ENCODE measurements at places on chromosomes 7 and 10.

- DNase-seq, result no peak
Observed at GRCh38 chr10:14365266-14365665, 34.5 kb upstream of the FRMD4A start.

DNA sequence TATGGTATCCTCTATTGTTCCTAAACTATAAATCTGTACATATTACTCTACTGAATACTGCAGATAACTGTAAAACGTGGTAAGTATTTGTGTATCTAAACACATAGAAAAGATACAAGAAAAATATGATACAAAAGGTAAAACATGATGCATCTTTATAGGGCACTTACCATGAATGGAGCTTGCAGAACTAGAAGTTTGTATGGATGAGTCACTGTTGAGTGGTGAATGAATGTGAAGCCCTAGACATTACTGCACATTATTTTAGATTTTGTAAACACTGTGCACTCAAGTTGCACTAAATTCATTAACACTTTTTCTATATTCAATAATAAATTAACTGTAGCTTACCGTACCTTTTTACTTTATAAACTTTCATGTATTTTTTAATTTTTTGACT lies 357.5 kb downstream of the ZWINT start:
- no peak for DNase-seq

- DNase-seq, result no peak
Observed at GRCh38 chr7:127953423-127954356, 77.5 kb downstream of the LRRC4 start.

DNA sequence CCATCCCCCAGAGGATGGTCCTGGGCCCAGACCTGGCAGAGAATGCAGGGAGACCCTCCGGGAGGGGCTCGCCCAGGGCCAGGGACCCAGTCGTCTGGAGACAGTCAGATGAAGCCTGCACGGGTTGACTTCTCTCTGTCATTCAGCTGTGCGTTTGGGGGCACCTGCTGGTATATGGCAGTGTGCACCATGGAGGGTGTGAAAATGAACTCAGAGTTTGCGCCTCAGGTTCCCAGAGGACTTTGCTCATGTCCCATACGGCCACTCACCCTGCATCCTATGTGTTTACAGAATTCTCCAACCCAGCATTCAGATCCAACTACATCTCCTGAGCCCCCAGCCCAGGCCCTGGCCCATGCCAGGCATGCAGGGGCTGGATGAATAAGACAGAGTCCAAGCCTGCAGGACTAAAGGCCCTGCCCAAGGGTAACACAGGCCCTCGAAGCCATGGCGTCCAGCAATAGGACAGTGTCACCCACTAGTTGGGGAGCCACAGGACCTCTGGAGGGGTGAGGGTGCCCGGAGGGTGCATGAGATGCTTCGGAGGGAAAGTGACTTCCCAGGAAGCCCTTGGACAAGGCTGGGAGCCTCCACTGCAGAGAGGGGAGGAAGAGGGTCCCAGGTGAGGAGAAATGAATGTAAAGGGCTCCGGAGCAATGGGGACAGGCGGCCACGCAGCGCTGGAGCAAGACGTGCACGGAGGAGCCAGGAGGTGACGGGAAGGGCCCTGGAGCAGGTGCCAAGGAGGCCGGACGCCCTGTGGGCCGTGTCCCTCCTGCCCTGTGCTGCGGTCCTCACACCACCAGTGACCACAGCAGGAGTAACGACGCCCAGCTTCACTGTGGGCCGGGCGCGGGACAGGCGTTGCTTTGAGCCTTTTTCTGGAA lies 36.3 kb downstream of the CALML3 start:
- DNase-seq, result no peak

GRCh38 chr10:21889477-21890275 lies 113.9 kb downstream of the DNAJC1 start:
- no peak for DNase-seq

DNA sequence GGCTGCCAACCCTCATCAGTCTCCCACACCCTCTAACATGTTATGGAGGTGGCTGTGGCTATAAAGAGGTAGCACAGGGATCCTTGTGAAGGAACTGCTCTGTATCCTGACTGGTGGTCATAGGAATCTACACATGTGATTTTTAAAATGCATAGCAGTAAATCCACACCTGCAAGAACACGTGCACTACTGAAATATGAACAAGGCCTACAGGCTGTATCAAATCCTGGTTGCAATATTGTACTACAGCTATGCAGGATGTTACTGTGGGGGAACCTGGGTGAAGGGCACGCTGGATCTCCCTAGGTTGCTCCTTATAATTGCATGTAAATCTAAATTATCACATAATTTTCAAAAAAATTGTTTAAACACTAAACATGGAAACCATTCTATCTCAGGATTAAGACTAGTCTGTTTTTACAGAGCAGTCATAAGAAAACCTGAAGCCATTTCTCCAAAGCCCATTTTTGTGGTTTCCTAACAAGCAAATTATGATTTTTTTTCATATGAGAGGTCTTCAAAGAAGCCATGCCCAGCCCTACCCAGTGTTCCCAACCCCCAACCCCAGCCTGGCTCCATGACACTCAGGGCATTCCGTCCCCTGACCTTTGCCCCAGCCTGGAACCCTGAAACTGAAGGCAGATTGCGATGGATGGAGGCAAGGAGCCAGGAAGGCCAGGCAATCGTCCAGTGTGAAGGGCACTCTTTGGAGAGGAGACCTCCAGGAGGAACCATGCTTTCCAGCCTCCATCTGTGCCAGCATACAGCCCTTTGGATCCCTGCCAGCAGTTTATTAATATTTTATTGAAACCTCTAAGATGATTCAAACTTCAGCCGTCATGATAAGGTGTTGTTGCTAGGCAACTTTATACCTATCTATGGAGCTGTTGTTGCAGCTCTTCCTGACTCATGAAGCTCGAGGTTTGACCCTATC lies 161.0 kb downstream of the GRID1 start:
- DNase-seq, result no peak

DNA sequence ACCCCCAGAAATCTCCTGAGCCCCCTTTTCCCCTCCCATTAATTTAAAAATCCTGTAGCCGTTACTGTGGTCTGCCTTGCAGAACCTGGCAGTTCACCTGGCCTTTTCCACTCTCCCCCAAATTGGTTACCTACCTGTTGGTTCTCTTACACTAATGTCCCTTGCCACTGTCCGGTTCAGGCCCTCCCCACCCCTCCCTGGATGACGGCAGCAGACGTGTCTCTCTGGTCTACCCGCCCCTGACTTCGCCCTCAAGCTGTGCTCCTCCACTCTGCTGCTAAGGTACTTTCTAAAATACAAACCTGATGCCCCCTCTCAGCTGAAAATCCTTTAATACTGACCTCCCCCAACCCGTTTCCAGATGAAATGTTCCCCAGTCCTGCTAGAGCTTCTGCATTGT lies 15.6 kb upstream of the SH3PXD2A start:
- DNase-seq, result no peak

GRCh38 chr10:110214371-110214826 lies 7.0 kb downstream of the MXI1 start:
- DNase-seq, result no peak

DNA sequence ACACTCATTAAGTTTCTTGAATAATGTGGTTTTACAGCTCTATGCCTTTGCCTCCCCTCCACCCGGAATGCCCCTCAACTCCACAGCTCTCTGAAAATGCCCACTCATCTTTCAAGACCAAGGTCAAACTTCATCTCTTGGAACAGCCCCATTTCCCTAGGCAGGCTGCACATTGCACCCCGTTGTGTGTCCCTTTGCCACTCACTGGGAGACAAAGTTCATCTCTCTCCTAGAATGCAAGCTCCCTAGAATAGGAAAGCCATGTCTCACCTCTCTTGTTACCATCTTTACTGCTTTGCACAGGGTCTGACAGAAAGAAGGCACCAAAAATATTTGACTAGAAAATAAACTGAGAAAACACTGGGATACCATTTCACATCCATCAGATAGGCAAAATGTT lies 33.3 kb downstream of the UBE2H start:
- DNase-seq, result no peak

- no peak for DNase-seq
Observed at GRCh38 chr10:30736685-30737232, 107.2 kb upstream of the LYZL2 start.

GRCh38 chr7:26073041-26073440 lies 79.0 kb upstream of the NFE2L3 start:
- no peak for DNase-seq

GRCh38 chr10:116596062-116596461 lies 5.3 kb downstream of the PNLIPRP1 start:
- no peak for DNase-seq

DNA sequence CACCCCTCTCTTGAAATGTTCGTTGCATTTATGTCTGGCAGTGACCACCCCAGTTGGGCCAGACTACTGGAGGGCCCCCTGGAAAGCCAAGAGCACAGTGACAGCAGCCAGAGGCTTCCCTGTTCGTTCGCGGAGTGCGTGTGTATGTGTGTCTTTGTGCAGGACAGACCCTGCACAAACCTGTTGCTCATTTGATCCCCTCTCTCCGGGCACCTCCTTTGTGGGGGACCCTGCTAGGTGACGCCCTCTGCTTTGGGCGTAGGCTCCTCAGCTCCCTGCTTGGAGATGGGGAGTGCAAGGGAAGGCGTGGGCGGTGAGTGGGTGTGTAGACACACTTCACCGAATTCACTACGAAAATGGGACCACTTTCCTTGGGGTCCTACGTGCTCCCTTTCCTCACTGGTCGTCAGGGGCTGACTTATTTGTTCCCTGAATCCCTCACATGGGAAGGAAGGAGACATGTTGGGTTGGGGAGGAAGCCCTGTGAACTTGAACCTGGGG lies 38.7 kb downstream of the AGAP3 start:
- no peak for DNase-seq

DNA sequence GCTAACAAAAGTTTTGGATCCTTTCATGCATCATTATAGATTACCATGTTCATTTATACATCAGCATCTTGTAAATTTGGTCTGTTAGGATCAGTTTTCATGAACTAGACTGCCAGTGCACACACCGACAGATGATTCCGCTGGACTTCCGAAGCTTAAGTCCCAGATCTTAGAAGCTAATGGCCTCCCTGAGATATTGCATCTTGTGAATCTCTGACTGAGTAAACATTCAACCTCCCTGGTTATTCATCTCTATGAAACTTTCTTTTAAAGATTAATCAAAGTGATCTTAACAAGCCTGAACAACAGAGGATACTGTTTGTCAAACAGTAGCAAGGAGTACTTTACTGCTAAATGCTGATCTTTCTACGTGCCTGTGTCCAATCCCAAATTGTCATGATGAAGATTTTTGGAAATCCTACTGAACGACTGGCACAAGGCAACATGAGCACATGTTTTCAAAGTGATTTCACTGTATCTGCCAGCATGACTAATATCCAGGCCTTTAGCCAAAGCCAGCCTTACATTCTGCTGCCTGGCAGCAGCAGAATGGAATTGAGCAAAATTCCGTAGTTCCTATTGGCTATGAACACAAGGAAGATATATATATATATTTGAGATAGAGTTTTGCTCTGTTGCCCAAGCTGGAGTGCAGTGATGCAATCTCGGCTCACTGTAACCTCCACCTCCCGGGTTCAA lies 91.3 kb upstream of the ANK3 start:
- no peak for DNase-seq

- DNase-seq, result no peak
Observed at GRCh38 chr10:6229746-6230145, 27.0 kb downstream of the PFKFB3 start.

- no peak for DNase-seq
Observed at GRCh38 chr10:21031232-21031795, 134.2 kb upstream of the NEBL start.

GRCh38 chr7:92634924-92635519 lies 44.8 kb upstream of the FAM133B start:
- no peak for DNase-seq

- DNase-seq, result no peak
Observed at GRCh38 chr7:105353752-105354328, 34.9 kb downstream of the SRPK2 start.

DNA sequence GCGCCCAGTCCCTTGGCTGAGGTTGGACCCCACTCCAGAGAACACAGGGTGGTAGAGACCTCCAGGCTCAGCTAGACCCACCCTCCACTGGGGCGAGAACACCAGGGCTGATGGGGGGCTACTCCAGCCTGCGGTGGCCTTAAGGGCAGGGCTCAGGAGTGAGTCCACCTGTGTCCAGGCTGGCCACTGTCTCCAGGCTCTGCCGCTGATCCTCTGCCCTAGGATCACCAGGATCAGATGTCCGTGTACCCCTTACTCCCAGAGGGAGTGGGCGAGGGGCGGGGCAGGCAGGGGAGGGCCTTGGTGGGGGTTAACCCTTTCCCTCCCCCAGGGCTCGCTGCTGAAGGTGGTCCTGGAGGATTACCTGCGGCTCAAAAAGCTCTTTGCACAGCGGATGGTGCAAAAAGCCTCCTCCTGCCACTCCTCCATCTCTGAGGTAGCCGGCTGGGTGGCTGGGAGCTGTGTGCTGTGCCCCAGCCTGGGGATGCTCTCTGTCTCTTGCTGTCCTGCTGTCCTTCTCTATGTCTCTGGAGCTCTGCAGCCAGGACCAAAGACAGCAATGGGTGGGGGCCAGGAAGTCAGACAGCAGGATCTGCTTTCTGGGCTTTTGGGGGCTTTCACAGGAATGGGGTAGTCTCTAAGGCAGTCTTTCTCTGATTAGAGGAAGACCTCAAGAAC lies 38.0 kb downstream of the PSAP start:
- DNase-seq, result no peak
